EH (cell line): ENCODE measurements at places on chromosomes 16 and 17.

DNA sequence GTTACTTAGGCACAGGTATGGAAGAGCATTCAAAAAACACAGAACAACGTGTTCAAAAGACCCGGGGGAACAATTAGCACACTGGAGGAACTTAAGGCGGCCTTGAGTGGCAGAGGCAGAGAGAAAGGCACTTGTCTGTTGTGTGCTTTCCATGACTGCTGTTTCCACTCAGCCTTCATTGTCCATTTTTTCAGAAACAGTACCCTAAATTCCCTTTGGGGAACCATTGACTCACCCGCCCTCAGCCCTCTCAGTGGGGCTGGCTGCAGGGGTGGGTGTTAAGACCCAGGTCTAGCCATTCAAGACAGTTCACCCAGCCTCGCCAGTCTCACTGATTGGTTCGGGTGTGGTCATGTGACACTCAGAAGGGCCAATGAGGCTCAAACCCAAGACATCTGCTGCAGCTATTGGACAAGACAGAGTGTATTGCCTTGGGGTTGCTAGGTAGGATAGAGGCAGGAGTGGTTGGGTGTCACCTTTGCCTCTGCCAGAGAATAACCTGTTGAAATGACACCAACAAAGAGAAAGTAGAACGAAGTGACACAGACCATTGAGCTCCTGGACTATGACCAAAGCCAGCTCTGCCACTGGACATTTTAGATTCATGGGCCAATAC is 19.6 kb upstream of the CEP20 start:
- DNase-seq: peak; percentile 46

GRCh38 chr16:83244057-83244456 is 563.7 kb upstream of the HSBP1 start:
- DNase-seq: no peak

DNA sequence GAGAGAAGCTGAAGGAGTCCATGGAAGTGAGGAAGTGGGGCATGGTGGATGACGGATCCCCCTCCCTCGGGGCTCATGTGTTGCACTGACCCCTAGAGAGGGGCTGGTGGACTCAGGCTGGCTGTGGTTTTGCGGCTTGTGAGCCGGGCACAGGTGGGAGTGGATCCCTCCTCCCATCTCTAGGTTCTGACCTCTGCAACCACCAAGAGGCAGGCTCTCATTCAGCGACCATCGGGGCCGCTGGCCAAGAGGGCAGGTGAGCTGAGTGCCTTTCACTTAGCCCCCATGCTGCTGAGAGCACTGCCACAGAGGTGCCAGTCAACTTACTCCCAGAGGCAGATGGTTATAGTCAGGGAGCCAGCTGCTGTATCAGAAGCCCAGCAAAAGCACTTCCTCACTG is 67.3 kb downstream of the SCNN1B start:
- no peak for DNase-seq

GRCh38 chr16:25897702-25898101 is 205.9 kb downstream of the HS3ST4 start:
- no peak for DNase-seq

- DNase-seq: no peak
Measured at GRCh38 chr17:79355165-79355564, 255.7 kb downstream of the RBFOX3 start.

GRCh38 chr16:86585821-86586611 is 7.7 kb downstream of the FOXL1 start:
- peak; percentile 97 for DNase-seq

- no peak for DNase-seq
Measured at GRCh38 chr17:4633643-4634042, 7.8 kb downstream of the ALOX15 start.

DNA sequence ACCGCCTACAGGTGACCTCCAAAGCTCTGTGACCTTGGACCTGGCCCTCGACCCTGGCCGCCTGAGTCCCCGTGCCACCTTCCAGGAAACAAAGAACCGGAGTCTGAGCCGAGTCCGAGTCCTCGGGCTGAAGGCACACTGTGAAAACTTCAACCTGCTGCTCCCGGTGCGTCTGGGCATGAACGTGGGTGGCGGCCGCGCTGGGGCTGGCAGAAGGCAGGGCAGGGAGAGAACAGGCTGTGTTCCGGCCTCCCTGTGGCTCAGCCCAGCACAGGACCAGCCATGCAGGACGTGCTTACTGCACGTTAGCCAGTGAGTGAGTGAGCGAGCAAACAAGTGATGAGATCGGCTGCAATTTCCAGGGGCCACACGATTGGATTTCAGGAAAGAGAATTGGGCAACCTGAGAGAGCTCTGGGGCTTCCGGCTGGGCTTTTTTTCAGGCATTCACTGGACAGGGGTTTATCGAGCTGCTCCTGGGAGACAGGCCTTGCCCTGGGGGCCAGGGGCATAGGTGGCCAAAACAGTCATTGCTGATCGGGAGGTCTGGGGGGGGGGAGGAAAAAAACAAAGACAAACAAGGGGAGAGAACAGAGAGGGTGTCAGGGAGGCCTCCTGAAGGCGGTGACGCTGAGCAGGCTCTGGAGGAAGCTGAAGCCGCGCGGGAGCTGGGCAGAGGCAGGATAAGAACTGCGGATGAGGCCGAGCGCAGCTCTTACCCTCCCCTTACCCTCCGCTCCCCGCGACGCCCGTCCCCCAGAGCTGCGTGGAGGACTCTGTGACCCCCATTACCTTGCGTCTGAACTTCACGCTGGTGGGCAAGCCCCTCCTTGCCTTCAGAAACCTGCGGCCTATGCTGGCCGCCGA is 16.9 kb downstream of the ITGAX start:
- no peak for DNase-seq

- DNase-seq: no peak
Measured at GRCh38 chr16:30139583-30140481, 16.8 kb upstream of the MAPK3 start.

- DNase-seq: peak; percentile 0
Measured at GRCh38 chr17:33595828-33596227, 302.7 kb upstream of the ASIC2 start.

GRCh38 chr16:71542377-71542776 is 16.2 kb downstream of the CHST4 start:
- peak; percentile 35 for DNase-seq

GRCh38 chr17:2384439-2385127 is 16.3 kb downstream of the MNT start:
- no peak for DNase-seq
